Gastrocnemius medialis (tissue), 4 donors: ENCODE measurements at places on chromosomes 12 and 14. TPM values are rescaled to one million over a fixed set of nuclear protein-coding genes. Genes with fewer than 3 reads are reported as not detected.

The LHX5 gene
- not detected for total RNA-seq

The POTEM gene
- not detected for total RNA-seq

The NTN4 gene
- total RNA-seq = 4.7 TPM

The SOCS2 gene
- 6.1 TPM for total RNA-seq

The NPC2 gene
- 99.5 TPM for total RNA-seq

The RNF31 gene
- total RNA-seq = 140 TPM

The MNAT1 gene
- total RNA-seq = 66.9 TPM

The KCNC2 gene
- not detected for total RNA-seq

The NEMP1 gene
- 1.2 TPM for total RNA-seq

The TEAD4 gene
- total RNA-seq = 91.1 TPM

The ASPG gene
- not detected for total RNA-seq
